ENCODE measurements at places on chromosomes 4 and X.

GRCh38 chr4:123786163-123786915 is 389.7 kb downstream of the SPRY1 start:
- no peak for DNase-seq

DNA sequence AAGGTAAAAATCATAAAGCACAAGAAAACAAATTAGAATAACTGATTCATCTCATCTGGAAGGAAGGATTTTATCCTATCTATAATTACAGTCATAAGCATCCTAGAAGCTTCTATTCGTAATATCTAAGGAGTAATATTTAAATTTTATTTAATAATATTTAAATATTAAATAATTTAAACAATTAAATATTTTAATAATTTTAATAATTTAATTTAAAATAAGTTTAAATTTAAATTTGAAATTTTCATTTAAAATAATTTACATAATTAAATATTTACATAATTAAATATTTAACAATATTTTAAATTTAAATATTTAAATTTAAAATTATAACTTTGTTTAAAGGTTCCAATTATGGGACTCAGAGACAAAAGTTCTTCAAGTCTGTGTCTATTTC is 127.5 kb upstream of the GK2 start:
- no peak for DNase-seq

DNA sequence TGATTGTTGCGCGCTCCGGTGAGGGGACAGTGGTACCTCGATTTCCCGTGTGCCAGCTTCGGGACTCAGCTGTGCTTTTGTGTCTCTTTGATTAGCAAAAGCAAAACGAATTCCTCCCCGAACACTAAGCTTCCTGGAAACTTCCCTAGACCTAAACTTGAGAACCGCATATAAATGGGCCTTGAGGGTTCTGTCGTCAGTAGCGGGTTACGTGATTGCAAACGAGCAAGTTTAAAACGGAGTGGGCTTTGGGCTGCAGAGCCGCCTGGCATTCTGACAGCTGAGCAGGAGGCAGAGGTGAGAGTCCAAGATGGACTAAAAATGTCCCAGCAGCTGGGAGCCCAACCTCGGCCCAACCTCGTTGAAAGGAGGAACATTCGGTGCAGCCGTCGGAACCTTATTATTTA is 1.2 kb upstream of the TAPT1 start:
- peak; percentile 46 for DNase-seq

DNA sequence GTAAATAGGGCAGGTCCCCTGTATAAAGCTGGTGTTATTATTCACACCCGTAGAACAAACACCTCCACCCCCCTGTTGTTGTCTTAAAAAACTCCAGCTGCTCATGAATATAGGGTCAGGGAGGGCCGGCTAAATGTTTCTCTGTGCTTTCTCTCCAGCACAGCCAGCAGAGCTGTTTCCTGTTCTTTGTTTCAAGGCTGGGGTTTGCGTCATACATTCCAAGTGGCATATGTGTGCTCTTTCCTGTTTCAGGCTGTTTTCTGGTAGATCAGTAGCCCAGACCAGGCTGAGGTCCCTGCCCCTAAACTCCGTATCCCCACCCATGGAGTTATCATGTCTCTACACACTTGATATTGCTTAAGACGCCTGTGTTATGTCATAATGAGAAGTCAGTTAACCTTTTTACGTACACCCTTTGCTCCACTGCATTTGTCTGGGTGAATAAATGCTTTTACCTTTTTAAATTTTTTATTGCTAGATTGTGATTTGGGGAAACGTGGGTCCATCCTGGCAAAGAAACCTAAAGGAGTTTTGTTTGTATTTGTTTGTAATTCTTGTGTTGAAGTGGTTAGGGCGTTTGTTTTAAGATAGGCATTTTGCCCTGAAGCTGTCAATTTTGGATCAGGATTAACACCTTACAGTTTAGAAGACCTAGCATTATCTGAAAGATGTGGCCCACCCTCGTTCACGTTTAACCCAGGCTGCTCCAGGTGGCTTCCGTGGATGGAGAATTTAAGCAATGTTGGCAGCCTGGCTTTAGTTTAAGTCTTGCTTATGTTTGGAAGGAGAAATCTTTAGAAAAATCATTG is 3.3 kb downstream of the KLF3 start:
- DNase-seq: peak; percentile 56

- DNase-seq: no peak
Measured at GRCh38 chr4:40731792-40732245, 17.9 kb upstream of the NSUN7 start.

GRCh38 chr4:94452476-94453371 is 982 bp downstream of the PDLIM5 start:
- peak; percentile 34 for DNase-seq

DNA sequence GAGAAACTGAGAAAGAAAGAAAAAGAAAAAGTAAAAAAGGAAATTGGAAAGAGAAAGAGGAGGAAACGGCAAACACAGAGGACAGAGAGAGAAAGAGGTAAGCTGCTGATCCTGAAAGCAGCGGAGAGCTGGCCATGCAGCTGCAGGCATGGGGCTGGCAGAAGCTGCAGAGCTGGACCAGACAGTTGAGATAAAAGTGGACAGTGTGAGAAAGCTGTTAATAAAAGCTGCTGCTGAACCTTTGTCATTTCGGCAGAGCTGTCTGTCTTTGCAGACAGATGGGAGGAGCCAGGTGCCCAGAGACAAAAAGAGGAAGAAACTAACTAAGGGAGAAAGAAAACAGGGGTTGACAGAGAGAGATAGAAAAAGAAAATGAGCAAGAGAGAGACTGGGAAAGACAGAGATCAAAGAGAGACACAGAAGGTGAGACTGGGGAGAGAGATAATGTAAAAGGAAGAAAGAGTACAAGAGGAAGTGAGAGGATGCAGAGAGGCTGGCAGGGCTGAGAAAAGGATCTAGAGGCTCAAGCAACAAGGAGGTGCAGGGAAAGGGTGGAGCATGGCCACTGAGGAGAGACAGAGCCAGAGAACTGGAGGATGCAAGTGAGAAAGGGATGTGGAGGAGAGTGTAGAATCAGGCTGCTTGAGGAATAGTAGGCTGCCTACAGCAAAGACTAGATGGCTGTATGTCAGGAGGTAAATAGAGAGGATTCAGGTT is 376.8 kb upstream of the FGF16 start:
- no peak for DNase-seq

All from stimulated activated naive CD8-positive, alpha-beta T cell treated with anti-CD3 and anti-CD28 coated beads, Interleukin-15, Interleukin-2, amounts not matched to agents 100 U/mL and 50 U/mL, for 24 hours (primary cell).